ENCODE measurements at places on chromosomes 4 and X. TPM values are rescaled to one million over a fixed set of nuclear protein-coding genes. Genes with fewer than 3 reads are reported as not detected.

The SSR4 gene
- total RNA-seq: 174 TPM

The ELF4 gene
- total RNA-seq: 65.0 TPM

The SH2D1A gene
- total RNA-seq: 0.75 TPM

The WDR1 gene
- total RNA-seq: 380 TPM

The MAGEB1 gene
- total RNA-seq: not detected

The KLKB1 gene
- total RNA-seq: 1.1 TPM

The NXF2B gene
- not detected for total RNA-seq

The NSUN7 gene
- 11.7 TPM for total RNA-seq

The CASP6 gene
- 81.5 TPM for total RNA-seq

The TMEM154 gene
- total RNA-seq: 1.5 TPM

The WAS gene
- 4.4 TPM for total RNA-seq

The TEX11 gene
- 0.89 TPM for total RNA-seq

GRCh38 chr4:110787109-110787508 lies 164.2 kb upstream of the PITX2 start:
- no peak for DNase-seq

- DNase-seq: no peak
Observed at GRCh38 chrX:5891378-5891777, 337.3 kb downstream of the NLGN4X start.

DNA sequence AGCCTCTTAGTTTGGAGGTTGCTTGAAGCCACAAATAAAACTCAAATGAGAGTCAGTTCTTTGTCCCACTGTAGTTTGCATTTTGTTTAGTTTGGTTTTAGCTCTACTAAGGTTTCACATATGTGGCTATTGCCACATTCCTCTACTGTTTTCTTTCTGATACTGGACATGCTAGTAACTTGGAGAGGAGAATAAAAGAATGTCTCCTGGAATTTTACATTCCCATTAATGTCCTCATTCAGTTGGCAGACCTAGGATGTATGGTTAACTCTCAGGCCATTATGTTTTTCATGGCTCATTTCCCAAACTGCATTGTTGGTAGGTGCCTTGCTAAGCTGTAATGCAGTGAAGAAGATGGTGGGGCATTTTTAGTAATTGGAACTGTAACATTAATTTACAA lies 29.9 kb downstream of the UPRT start:
- no peak for DNase-seq

- no peak for DNase-seq
Observed at GRCh38 chr4:7392438-7393421, 42.0 kb downstream of the PSAPL1 start.

DNA sequence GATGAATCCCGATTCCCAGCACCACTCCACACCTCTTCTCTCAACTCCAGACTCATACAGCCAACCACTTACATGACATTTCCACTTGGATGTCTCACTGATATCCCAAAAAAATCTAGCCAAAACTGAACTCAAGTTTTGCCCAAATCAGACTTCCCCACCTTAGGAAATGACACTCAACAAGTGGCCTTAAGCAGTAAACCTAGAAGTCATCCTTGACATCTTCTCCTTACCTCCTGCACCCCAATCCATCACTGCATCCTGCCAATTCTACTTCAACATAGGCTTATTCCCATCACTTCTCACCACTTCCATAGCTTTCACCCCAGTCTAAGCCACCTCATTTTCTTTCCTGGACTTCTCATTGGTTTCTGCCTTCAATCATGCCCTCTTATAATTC lies 39.1 kb downstream of the PRPS1 start:
- DNase-seq: no peak

GRCh38 chr4:89273741-89274141 lies 33.9 kb downstream of the GPRIN3 start:
- no peak for DNase-seq

- DNase-seq: no peak
Observed at GRCh38 chrX:10507876-10508275, 112.5 kb downstream of the MID1 start.

GRCh38 chr4:115720611-115721010 lies 607.2 kb upstream of the NDST4 start:
- DNase-seq: no peak

DNA sequence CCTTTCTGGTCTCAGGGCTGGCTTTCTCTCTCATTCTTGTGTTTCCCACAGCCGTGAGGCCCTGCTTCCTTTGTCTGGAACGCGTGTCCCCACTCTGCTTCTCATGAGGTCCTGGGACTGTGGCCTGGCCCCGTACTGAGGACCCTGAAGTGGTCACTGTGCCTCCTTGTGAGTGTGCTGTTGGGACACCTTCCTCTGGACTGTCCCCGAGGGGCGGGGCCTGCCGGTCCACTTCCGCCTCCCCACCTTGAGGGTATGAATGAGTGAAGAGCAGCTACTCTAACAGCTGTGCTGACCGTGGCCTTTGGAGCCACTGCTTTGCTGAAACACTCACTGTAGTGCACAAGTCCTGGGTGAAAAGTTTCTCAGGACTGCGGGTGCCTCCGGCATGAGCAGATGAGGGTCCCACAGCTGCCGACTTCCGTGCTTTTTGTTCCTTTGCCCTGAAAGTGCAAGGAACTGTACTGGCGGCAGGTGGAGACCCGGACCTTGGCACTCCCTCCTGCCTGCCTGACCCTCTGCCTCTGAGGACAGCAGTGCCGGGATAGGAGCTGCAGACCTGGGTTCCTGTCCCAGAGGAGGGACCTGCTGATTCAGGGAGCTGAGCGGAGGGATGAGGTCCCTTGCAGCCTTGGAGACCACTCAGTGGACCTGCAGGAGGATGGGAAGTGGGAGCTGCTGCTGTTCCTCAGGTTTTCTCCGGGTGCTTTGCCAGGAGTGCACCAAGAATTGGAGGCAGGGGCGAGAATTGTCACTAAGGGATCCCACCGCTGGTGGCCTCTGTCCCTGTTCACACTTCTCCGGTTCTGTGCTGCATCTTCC lies 38.0 kb downstream of the HTT-AS start:
- DNase-seq: no peak

DNA sequence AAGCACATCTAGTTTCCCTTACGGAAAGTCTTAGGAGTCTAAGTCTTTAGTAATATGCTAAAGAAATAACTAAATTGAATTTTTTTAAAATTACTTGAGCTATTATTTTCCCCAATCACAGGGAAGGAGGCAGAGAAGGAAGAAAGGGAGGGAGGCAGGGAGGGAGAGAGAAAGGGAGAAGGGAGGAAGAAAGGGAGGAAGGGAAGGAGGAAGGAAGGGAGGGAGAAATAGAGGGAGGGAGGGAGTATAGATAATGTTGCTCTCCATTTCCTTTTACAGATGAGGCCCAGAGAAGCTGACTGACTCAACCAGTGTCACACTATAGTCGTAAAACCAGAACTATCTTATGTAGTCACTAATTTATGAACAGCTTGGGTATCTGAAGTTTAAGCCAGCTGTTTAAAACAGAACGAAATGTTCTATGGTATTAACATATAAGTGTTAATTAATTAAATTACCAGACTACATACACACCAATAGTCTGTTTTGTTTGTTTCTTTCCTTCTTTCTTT lies 14.6 kb downstream of the SH3RF1 start:
- DNase-seq: no peak

DNA sequence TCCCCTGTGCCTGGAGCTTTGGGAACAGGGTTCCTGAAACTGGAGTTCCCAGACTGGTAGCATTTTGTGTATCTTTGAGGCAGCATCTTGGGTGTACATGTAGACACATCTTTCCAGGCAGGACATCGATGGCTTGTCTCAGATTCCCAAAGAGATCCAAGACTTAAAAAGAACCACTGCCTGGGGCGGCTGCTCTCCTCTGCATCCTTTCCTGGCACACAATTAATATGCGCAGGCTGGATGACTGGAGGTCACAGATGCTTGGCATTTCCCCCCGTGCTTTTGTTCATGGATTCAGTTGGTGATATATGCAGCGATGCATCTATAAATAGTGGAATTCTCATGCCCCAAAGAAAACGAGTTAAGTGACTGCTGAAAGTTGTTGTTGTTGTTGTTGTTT lies 80.5 kb downstream of the CLDN34 start:
- no peak for DNase-seq

GRCh38 chr4:147160908-147161513 lies 215.3 kb upstream of the TTC29 start:
- DNase-seq: no peak

- DNase-seq: no peak
Observed at GRCh38 chr4:87036713-87037112, 101.9 kb downstream of the AFF1 start.

DNA sequence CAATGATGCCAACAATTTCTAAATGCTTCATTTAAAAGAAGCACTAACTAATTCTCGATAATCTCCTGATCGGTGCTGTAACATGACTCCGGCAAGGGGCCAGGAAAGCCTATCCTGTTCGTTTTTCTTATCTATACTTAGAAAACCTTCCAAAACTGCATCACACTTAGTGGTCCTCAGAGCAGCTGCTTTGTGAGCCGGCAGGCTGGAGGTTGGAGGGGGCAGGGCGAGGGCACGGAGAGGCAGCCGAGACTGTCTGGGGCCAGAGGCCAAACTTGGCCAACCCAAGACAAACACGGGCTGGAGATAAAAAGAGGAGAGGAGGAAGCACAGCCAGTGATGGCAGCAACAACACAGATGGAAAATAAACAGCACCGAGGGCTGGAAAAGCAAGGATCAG lies 455.7 kb downstream of the BCOR start:
- no peak for DNase-seq

DNA sequence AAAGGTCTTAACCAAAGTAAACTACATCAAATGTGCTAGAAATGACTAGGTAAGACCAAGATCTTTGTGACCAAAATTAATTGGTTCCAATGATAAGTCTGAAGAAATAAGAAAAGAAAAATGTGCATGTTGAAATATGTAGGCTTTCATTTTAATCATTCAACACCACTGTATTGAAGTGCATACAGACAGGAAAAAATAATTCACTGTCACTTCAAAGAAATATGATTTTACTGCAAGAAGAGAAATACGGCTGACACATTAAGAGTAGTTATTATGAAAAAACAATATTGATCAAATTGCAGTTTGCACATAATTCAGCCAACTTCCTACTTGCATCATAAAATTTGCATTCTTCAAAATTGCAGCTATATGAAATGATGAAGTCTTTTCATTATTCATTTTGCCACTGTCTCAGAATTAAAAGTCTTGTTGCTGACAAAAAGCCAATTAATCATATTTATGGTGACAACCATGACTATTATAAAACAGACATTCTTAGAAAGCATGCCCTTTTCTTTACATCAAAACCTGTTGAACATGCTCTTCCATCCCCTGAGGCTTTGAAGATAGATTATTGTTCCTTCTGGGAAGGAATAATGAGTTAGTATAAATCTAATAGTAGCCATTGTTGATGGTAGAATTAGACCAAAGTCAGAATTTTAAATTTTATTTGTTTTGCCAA lies 405.9 kb upstream of the MAD2L1 start:
- DNase-seq: no peak

DNA sequence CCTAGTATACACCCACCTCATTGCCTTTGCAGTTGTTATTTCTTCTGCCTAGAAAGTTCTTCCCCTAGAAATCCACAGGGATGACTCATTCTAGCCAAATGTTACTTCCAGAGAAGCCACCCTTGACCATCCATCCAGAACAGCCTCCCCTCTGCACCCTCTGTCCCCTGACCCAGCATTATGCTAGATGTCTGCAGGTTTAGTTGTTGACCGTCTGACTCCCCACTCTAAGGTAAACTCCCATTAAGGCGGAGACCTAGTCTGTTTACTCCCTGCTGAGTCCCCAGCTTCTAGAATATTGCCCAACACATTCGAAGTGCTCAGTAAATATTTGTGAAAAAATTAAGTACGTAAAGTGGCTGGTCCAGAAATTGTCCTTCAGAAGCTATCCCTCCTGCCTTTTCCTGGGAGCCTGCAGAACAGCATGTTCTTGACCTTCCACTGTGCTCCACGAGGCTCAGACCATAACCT lies 11.0 kb downstream of the SRD5A3 start:
- DNase-seq: no peak

DNA sequence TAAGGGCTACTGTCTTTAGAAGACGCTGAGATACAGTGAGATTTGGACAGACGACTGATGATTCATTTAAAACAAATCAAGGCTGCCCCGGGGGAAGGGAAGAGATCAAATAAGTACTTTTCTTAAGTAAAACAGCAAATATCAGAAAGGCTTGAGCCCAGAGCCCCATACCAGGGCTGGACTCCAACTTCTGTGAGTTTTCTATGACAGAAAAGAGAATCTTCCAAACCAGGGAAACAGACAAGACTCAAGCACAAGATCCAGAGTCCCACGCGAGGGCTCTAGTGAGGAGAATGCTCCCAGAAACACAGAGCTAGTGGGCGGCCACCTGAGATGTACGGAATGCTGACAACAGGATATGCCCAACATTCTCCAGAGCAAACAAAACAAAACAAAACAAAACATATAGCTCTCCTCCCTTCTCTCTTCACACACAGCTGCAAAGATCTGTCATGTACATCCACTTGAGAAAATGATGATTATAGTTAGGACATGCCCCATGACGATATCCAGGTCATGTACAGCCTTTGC lies 13.1 kb downstream of the ACSL1 start:
- DNase-seq: no peak

DNA sequence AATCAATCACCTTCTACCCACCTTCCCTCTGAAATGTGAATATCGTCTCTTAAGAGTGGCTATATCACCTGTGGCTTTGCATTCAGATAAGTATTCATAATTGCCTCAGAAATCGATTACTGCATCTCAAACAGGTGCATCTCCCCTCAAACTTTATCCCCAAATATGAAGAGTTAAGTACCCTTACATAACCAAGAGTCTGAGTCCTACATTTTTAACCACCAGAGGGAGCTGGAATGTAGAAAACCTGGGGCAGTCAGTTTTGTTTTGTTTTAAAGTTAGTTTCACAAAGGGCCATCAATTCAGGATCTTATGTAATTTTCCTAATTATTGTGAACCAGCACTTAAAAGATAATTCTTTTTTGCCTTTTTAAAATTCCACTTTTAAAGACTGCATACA lies 5.7 kb downstream of the TCEANC start:
- DNase-seq: no peak

GRCh38 chr4:166172619-166173018 lies 299.6 kb downstream of the TLL1 start:
- no peak for DNase-seq

DNA sequence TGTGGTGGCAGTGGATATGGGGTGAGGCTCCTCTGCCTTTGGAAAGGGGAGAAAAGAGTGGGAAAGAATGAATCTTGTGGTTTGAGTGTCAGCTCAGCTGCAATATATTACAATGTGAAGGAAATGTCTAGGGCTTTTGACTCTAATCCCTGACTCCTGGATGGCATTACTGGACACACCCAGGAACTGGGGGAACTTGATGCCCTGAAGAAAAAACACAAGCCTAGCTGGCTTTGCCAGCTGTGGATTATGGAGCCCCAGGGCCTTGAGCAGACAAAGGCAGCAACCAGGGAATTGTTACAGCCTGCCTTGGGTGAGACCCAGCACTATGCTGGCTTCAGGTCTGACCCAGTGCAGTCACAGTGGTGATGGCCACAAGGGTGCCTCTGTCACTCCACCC lies 57.1 kb upstream of the CYSLTR1 start:
- DNase-seq: no peak

GRCh38 chrX:84363051-84363450 lies 139.2 kb downstream of the HDX start:
- DNase-seq: no peak

DNA sequence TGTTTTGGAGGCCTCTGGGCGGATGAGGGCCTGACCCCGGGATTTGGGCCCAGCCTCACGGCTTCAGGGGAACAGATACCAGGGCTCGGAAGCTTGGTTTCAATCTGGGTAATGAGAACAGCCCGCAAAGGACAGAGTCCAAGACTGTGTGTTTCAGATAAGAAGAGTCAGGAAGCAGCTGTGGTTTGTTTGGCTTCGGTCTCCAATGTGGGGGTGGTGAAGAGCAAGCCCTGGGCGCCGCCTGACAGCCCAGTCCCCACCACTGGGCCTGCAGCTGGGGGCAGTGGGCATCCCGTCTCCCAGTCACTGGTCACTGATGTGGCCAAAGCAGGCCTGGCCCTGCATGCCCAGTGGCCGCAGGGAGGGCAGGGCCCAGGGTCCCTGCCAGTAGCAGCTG lies 9.1 kb downstream of the WFS1 start:
- DNase-seq: peak; percentile 50
